ENCODE measurements at places on chromosomes 7 and 10.

GRCh38 chr7:86995052-86995725, 64.3 kb downstream of the ELAPOR2 start:
- DNase-seq = no peak

DNA sequence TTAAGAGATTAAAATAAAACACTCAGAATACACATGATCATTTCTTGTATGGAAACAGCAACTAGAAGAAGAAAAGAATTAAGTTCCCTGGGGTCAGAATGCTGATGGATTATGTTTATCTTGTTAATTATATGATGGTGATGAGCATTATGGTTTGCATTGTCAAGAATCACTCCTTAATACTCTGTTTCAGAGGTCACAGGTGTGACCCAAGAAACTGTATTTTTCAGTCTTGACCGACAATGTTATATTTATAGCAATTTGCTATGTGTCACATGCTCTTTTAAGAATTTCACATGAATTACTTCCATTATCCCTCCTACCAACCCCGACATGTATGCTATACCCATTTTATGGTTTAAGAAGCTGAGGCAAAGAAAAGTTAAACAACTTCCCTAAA, 2.7 kb upstream of the CHRM2 start:
- DNase-seq = no peak

GRCh38 chr10:117647306-117647705, 104.8 kb downstream of the EMX2 start:
- no peak for DNase-seq

DNA sequence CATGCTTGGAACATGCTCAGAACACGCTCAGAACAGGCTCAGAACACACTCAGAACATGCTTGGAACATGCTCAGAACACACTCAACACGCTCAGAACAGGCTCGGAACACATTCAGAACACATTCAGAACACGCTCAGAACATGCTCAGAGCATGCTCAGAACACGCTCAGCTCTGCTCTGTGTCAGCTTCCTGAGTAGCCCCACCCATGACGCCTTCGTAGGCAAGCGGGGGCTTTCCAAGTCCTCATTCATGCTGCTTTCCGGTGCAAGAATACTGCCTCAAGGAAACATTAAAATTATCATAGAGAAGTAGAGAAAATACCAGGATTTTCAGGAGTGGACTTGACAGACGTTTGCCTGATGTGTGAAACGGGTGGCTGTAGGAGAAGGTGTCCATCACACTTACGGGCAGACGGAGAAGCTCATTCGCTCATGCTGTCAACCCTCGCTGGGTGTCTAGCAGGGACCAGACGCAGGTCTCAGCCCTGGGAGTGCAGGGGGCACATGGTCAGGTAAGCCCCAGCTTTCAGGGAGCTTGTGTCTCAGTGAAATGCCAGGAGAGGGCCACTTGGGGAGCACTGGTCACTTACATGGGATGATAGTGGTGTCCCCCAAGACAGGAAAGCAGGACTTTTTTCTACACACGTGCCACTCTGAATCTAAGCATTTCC, 24.7 kb downstream of the EN2 start:
- no peak for DNase-seq

DNA sequence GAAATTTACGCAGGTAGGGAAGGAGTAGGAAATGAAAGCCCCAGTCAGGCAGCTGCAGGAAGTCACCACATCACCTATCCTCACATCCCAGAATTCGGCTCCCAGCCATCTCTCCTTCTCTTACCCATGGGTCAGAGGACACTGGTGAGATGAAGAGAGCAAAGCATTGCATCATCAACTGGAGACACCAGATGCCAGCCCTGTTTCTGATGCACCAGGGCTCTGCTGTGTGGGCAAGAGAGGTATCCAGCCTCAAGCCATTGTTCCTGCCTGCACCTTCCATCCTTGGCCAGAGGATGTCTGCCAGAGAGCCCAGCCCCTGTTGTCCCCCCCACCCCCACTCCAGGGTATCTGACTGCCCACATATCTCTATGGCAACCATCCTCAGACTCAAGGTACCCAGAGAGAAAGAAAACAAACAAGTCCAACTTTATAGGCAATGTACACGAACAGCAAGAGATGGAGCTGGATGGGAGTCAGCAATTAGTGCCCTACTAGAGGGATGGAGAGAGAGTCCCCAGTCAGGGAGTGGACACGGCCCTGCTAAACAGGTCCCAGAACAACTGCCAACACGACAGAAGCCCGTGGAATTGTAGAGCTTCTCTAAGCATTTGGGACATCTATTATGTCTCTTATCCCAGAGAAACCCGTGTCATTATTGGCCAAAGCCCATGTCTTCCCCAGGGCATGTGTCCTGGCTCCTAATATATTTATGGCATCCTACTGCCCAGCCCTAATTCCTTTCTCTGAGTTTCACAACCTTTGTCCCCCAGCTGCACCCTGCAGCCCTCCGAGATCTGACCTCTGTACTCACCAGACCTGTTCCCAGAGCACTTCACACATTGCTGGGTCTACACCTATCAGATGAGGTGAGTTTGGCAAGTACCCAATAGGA, 2.8 kb downstream of the CAMK2G start:
- DNase-seq = no peak

GRCh38 chr7:151083071-151083823, at the start of gene TMUB1:
Gene TMUB1 (minus strand): TSS chr7:151083493. CDS start chr7:151082563, 930 bp downstream.
- peak; percentile 53 for DNase-seq

- no peak for DNase-seq
These were observed 35.6 kb upstream of the GRB10 start for GRCh38 chr7:50818324-50818723.
